ENCODE measurements at places on chromosomes 4 and X.

- no peak for DNase-seq
These were observed 106.3 kb downstream of the C4orf51 start for GRCh38 chr4:145786261-145786660.

- DNase-seq, result peak; percentile 73
These were observed 13.7 kb upstream of the SCOC start for GRCh38 chr4:140359562-140360427.

GRCh38 chr4:106034220-106034619, 138.9 kb downstream of the NPNT start:
- DNase-seq, result no peak

DNA sequence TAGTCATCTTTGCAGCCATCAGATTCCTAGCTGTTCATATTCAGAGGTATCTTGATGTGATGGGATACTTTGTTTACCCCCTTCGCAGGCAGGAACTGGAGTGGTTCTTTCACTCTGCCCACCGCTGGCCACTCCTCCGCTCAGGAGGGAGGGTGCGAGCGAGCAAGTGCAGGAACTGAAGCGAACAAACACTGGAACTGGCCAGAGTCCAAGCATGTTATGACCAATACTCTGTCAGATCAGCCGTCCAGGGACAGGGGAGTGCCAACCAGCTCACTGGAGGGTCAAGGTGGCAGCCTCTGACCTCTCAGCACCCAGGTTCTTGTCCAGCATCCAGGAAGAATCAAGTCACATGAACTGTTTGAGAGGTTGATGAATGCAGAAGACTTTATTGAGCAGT, 18.0 kb upstream of the MANBA start:
- DNase-seq, result no peak

DNA sequence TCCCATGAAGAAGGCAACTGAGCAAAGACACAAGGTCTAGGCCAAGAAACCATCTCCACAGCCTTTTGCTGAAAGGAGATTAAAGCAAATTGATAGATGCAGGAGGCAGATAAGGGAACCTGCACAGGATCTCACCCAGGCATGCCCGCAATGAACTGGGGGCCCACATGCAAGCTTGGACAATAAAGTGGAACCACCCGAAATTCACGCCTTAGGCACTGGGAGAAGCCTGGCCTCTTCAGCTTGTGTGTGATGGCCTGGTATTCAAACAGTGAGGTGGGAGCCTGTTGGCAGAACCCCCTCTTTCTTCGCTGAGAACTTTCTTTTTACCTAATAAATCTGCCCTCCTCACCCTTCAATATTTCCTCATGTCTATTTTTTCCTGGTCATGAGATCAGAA, 213.2 kb downstream of the NR3C2 start:
- DNase-seq, result no peak

DNA sequence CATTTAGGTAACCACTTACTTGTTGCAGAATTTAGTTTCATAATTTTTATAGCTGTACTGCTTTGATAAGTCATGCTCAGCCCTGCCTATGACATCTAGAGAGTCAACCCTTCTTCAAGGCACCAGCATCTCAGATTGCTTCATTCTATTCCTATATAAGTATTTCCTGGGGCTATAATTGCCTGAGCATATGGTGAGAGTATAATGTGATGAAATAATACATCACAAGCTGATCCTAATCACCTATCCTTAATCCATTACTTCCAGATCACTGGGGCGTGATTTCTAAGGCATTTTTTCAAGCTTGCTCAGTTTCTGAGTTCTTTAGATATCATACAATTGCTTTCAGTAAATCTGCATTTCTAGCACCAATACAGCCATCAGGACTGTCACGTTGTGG, 200.0 kb upstream of the NPY2R start:
- no peak for DNase-seq

DNA sequence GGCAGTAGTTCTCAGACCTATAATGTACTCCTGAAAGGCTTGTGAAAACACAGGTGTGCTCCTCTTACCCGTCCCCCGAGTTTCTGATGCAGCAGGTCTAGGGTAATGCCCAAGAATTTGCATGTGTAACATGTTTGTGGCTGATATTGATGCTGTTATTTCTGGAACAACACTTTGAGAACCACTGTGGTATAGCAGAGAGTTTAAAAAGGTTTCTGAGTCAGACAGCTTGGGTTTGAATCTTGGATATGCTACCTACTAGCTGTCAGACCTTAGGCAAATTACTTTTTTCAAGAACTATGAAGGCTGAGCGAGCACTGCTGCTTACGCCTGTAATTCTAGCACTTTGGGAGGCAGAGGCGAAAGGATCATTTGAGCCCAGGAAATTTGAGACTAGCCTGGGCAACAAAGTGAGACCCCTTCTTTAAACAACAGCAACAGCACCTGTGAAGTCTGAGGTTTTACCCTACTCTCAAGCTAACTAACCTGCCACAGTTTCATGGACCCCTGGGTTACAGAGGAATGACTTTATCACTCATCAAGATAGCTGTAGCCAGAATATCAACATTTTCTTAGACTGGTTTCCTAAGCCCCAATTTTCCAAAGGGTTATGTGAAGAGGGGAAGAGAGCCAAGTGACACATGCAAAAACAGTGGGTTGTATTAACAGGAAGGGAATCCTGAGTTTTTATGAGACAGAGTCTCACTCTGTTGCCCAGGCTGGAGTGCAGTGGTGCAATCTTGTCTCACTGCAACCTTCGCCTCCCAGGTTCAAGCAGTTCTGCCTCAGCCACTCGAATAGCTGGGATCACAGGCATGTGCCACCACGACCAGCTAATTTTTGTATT, 5.1 kb downstream of the AFF1 start:
- DNase-seq, result no peak

- no peak for DNase-seq
These were observed 526.3 kb upstream of the TECRL start for GRCh38 chr4:64935469-64936001.

- no peak for DNase-seq
These were observed 28.6 kb downstream of the DAPP1 start for GRCh38 chr4:99845179-99845578.

DNA sequence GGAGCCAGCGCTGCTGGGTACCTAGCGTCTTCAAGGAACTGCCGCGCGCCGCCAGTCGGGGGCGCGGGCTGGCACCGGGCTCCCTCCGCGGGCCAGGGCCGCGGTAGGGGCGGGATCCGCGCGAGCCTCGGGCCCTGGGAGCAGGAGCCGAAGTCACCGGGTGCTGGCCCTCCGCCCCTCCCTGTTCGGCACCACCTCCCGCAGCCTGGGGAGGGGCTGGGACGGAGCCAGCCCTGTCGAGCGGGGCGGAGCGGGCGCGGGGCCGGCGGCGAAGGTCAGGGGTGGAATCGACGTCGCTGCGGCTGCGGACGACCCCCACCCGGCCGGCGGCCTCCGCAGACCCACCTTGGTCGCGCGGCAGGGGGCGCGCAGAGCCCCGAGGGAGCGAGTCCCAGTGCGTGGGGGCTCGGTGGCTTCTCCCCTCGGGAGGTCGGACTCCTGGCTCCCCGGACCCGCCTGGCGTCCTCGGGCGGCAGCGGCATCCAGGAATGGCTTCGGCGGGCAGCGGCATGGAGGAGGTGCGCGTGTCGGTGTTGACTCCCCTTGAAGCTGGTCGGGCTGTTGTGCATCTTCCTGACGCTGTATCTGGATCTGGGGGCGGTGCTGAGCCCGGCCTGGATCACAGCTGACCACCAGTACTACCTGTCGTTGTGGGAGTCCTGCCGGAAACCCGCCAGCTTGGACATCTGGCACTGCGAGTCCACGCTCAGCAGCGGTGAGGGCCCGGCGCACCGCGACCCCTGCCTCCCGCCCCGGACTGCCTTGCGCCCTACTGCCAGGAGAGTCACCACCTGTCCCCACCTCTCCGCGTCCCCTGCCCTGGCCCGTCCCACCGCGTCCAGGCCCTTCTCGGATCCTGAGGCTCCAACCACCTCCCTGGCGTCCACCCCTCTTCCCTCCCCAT, 50.5 kb upstream of the FAM47C start:
- DNase-seq, result no peak

- no peak for DNase-seq
These were observed 23.5 kb downstream of the KCNE5 start for GRCh38 chrX:109601486-109601885.

DNA sequence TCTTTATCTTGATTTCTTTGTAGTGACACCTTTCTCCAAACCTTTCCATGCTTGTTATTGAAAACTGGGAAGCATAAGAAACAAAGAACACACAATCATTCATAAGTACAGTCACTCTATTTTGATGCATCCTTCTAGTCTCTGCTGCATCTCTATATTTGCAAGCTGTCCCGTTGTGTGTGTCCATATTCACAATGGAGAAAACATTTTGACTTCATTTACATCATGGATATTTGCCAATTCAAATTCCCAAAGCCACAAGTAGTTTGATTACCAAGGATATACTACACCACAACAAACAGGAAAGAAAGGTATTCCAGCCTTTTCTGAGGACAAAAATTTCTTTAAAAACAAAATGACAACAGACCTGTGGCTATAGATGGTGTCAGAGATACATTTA, 673.8 kb downstream of the STIM2 start:
- DNase-seq, result no peak

- no peak for DNase-seq
These were observed 77.8 kb downstream of the SHROOM2 start for GRCh38 chrX:9864011-9864410.

- DNase-seq, result no peak
These were observed 12.7 kb upstream of the CD40LG start for GRCh38 chrX:136635235-136635634.

DNA sequence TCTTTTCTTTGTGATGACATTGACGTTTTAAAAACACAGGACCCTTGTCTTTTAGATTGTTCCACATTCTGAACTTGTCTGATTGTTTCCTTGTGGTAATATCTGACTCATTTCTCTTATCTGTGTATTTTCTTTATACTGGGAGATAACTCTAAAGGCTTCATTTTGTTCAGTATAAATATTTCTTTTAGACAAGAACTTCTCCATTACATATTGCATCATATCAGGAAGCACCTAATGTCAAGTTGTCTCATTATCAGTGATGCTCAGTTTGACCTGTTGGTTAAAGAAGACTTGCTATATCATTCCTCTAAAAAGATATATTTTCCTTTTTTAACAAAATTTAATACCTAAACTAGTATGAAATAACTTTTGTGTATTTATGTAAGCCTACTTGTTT, 152.3 kb upstream of the BMP3 start:
- no peak for DNase-seq

GRCh38 chrX:42143866-42144592, 220.7 kb upstream of the CASK start:
- DNase-seq, result no peak

DNA sequence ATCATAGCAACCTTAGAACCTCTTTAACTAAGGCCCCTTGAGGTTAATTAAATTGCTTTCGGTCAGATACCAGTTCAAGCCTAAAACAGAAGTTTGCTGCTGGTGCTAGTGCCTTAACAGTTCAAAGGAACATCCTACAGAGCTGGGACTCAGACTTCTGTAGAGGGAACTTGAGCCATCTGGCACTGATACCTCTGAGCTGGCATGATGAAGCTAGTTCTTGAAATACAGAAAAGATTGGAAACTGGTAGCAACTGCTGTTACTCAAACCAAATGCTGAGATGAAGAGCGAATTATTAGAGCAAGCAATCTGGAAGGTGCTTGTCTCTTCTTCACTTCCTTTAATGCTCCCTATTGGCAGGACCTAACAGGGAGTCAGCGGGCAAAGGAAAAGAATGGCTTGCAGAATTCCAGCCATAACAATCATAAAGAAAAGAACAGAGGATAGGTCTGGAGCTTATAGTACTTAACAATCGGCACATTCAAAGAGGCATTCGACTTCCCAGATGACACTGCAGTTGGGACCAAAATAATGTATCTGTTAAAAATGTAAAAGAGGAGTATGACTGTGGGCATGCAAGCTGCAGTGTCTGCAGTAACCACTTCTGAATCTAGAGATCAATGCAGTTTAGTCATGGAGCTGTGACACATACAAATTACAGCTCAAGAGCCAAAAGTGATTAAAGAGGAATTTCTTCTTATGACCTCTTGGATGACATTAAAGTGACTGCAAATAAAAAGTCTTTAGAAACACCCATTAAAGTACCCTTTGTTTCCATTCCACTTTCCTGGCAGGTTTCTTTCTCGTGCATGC, 298.9 kb downstream of the PDGFC start:
- DNase-seq, result no peak

- DNase-seq, result no peak
These were observed 33.5 kb upstream of the SPANXD start for GRCh38 chrX:141732031-141732430.
